ENCODE measurements at places on chromosomes 12 and 14.

GRCh38 chr12:53199700-53200099, 7.4 kb downstream of the ITGB7 start:
- DNase-seq, result no peak

GRCh38 chr12:25875661-25876060, 82.8 kb upstream of the RASSF8 start:
- no peak for DNase-seq

- no peak for DNase-seq
These were observed 182.2 kb upstream of the NUDT4 start for GRCh38 chr12:93195511-93195910.

- no peak for DNase-seq
These were observed 4.8 kb downstream of the LRP1 start for GRCh38 chr12:57133013-57133569.

DNA sequence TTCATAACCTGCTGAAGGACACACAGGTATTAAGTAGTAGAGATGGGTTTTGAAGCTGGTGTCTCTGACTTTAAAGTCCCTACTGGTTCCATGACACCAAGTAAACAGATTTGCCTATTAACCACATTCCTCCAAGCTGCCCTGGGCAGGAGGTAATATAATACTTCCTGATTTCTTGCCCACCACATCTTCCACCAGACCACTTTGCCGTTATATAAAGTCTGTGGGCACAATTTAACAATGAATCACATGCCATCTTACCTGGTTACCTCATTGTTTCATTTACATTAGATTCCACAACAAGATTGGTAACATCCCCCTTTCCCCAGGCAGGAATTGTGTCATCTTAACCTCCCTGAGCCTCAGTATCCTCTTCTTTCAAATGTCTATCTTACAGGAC, 900 bp upstream of the LRRC23 start:
- DNase-seq, result no peak

- DNase-seq, result no peak
These were observed 54.3 kb downstream of the DRAM1 start for GRCh38 chr12:101931498-101932326.

DNA sequence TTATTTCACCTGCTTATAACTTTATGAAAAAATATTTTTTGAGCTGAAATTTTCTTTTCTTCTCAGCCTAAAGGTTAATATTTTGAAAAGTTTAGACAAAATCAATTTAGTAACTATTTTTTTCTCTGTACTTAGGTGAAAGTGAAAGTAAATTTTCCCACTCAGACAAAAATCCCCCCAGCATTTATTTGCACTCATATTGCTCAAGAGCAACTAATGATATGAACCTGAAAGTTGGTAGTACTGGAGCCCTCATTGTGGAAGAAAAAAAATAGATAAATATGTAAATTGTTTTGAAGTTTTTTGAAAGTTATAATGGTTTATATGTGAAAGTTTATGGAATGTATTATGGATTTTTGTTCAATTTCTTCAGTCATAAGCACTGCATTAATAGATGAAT, 1005.9 kb upstream of the ATXN7L3B start:
- DNase-seq, result no peak

DNA sequence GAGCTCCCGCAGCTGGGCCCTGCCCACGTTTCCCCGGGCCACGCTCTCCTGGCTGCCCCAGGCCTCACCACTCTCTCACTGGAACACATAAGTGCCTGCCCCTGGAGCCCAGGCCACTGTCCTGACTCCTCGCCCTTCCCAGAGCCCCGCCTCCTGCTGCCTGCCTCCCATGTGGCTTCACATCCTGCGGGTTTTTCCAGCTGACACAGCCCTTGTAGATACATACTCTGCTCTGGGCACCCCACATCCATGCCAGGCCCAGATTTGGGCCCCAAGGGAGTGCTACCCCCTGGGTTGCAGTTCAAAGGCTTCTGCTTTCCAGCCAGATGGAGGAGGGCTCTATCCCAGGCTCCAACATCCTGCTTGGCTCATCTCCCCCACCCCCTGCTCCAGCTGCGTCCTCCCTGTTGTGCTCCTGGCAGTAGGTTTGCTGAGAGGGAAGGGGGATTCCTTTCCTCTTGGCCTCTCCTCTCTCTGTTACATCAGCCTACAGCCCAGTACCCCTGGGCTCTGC, 60.1 kb downstream of the TSPAN9 start:
- no peak for DNase-seq

DNA sequence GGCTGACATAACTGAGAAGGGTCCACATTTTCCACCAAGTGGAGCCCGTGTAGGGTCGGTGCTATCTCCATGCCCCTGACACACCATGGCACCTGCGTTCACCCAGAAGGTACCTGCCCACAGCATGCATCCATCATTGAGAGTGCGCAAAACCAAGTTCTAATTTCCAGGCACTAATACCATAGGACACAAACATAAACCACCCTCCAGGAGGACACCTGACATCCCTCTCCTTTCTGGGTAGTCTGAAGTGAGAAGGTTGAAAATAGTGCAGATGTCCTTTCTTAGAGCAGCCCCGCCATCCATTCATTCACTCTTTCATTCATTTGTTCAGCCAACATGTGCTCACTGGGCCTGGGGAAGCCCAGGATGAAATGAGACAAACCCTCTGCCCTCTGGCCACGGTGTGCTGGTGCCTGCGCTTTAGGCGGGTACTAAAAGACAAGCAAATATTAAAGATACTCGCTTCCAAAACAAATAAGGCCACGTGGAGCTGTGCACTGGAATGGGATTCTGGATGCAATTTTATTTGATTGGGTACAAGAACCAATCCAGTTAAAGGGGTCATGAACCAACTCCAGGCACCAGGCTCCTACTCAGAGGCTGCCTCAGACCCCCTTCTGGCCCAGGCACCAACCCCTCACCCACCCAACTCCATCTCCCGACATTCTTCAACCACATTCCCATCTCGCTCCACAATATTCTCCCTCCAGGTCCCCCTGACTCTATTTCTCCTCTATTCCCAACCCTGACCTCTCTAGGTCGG, 1.2 kb downstream of the TTC7B start:
- DNase-seq, result no peak

GRCh38 chr14:28949503-28949902, 182.9 kb downstream of the FOXG1 start:
- DNase-seq, result no peak

GRCh38 chr14:100740196-100740825, 13.6 kb downstream of the DLK1 start:
- DNase-seq, result no peak

- DNase-seq, result no peak
These were observed 58.7 kb upstream of the GZMB start for GRCh38 chr14:24692382-24693352.

GRCh38 chr14:85421186-85421877, 108.6 kb upstream of the FLRT2 start:
- no peak for DNase-seq

- no peak for DNase-seq
These were observed 71.0 kb downstream of the SLC6A15 start for GRCh38 chr12:84841591-84841990.

DNA sequence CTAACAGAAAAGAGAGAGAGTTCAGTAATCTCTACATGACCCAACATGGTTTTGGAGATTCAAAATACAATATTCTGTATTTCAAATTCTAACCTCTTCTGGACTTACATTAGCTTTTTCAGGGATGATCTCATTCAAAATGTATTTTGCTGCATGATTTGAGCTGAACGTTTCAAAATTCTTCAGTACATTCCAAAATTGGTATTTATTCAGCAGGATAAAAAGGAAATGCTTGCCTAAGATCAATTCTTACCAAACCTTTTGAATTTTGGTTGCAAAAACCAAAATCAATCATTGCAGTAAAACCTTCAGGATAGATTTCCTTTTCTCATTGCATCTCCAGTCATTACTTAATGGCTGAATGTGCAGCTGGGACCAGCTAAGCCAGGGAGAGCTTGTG, 1761.3 kb upstream of the SEL1L start:
- no peak for DNase-seq

DNA sequence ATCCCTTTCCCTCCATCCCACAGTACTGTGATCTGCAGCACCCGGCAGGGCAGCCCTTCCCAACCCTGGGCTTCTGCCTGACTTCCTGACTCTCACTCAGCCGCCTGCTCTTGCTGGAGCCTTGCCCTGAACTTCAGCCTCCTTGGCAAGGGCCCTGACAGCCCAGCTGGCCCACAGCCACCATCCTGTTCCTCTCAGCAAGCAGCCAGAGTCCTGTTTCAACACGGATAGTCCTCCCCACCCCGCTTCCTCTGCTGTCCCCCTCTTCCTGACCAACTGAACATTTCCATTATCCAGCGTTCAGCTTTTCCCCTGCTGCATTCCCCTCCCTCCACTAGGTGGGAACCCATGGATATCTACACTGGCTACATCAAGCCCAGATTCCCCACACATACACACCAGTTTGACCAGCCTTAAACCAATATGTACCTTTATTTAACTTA, 74.0 kb upstream of the MDM1 start:
- DNase-seq, result peak; percentile 90

- no peak for DNase-seq
These were observed 1.6 kb downstream of the MARK3 start for GRCh38 chr14:103386713-103387329.

GRCh38 chr12:3518902-3519301, 27.9 kb downstream of the PRMT8 start:
- no peak for DNase-seq

DNA sequence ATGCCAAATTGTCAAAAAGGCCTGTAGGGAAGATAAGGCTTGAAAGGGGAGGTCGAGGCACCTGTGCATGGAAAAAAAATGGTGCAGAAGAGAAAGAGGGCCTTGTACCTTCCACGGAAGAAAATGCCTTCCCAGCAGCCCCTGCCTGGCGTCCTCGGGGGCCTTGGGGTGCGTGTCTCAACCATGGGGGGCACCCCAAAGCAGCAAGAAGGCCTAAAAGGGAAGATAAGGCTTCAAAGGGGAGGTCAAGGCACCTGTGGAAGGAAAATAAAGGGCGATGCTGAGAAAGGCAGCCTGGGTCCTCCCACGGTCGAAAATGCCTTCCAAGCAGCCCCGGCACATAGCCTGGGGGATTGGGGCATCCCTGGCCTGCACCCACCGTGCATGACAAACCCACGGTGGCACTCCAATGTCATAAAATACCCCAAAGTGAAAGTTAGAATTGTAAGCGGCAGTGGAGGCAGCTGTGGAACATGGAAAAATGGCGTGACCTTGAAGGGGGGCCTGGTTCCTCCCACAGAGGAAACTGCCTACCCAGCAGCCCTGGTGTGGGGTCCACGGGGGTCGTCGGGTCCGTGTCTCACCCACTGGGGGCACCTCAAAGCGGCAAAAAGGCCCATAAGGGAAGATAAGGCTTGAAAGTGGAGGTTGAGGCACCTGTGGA, 275.0 kb downstream of the ALG10 start:
- no peak for DNase-seq

DNA sequence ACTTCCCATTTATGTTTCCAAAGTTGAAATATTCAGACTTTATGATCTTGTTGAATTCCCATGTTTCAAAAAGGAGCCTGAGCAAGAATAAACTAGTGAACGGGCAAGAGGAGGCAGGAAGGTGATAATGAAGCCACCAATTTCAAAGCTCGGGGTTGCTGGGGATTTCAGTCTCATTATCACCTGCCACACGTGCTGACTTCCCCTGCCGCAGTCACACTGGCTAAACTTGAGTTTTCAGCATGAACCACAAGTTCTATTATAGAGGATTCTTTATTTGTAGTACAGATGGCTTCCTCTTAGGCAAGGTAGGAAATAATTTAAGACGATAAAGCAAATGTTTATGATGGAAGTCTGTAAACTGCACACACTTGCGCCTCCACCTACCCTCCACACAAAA, 18.1 kb upstream of the DIABLO start:
- no peak for DNase-seq

Measured in thyroid gland (tissue), 4 donors.